ENCODE measurements at places on chromosomes 13 and 19.

DNA sequence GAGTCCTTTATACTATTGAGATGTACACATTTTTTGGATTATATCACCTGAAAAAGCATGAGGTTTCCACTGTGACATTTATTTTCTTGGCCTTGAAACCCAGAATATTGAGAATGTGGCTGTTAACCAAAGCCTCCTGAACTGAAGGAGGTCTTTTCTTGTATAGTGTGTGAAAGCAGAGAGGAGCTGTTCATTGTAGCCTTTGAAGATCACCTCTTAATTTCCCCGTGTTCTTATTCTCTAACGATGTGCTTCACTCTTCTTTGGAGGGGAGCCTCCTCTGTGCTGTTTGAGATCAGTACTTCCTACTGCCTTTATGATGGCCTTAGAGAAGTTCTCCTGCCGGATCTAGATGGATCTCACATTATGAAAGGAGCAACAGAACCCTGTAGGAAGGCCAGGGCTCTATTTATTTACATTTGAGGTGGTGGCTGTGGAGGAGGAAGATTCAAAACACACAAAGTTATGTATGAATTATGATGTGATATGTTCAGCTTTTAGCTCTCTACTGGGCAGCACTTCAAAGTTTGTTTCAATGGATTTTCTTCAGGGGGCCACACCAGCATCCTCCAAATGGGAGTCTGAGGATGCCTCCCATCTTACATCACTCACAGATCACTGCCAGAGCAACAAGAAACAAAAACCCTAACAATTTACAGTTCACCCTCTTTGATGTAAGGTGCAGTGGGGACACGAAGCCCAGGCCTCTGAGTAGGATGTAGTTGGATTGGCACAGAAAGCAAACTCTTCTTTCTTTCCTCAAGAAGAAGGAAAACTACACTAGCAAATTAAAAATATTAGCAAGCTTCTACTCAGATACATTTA, 322.3 kb downstream of the DLEU7 start:
- no peak for DNase-seq

- DNase-seq: no peak
Measured at GRCh38 chr13:23572836-23573235, 2.6 kb downstream of the TNFRSF19 start.

- DNase-seq: peak; percentile 81
Measured at GRCh38 chr13:32314271-32315237, 609 bp downstream of the ZAR1L start.

DNA sequence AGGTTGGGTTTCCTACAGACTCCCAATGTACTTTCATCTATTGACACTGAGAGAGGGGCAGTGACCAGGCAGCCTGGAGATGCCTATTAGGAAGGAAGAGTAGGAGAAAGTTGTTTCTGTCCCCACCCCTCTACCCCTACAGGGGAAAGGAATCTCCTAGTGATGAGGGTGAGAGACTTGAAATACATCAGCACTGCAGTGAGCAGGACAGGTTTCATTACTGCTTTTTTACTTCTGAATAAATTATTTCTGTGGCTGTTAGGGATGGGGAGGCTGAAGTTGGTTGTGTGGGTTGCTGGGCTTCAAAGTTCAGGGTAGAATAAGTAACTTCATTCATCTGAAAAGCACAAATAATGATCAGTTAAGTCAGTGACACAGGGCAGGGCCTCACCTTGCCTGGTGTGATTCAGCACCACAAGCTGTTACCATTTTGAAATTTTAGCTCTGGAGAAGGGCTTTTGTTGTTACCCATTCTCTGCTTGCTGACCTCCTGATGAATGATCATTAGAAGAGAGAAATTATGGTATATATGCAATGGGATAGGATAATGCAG, 19.3 kb downstream of the CEACAM1 start:
- no peak for DNase-seq

DNA sequence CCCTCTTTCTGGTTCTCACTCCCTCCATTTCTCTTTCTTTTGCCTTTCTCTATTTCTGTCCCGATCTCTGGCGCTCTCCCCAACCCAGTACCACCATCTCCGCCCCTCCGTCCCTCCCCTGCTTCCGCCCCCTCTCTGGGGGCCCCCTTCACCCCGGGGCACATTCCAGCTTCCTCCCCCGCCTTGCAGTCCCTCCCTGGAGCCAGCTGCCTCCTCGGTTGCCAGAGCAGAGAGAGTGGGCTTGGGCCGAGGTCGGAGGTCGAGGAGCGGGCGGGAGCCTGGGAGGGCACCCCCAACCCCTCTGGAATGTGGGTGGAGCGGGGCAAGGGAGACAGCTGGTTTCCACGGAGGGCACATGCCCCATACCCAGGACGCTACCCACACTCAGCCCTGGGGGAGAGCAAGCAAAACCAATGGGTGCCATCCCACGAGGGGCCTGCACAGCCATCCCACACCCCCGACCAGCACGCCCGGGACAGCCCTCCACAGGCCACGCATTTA, 6.5 kb upstream of the CIRBP start:
- no peak for DNase-seq

DNA sequence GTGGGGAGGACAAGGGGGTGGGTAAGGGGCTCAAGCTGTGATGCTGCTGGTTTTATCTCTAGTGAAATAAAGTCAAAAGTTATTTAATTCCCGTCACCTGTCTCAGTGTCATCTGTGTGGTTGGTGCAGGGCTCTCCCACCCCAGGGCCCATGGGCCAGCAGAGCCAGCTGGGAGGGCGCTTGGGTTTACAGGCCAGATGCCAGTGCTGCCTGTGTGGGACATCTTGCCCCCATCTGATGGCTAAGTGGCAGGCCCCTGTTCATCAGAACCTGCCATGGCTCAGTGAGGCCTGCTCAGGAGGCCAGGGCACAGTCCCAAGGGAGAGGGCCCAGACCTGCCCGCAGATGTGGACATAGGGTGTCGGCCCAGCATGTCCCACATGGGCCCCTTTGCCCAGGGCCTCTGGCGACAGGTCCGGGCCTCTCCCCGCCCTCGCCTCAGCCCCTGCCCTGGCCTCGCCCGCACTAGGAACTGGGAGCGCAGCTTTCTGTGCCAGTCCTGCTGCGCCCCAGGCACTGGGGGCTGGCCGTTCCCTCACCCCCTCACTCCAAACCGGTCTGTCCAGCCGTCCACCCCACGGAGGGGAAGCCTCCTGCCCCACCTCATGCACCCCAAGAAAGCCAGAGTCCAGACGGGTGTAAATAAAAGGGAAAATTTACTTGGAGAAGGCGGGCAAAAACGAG, 5.3 kb downstream of the ZNF296 start:
- no peak for DNase-seq

GRCh38 chr13:25179832-25180774, 8.0 kb upstream of the AMER2 start:
- DNase-seq: no peak

DNA sequence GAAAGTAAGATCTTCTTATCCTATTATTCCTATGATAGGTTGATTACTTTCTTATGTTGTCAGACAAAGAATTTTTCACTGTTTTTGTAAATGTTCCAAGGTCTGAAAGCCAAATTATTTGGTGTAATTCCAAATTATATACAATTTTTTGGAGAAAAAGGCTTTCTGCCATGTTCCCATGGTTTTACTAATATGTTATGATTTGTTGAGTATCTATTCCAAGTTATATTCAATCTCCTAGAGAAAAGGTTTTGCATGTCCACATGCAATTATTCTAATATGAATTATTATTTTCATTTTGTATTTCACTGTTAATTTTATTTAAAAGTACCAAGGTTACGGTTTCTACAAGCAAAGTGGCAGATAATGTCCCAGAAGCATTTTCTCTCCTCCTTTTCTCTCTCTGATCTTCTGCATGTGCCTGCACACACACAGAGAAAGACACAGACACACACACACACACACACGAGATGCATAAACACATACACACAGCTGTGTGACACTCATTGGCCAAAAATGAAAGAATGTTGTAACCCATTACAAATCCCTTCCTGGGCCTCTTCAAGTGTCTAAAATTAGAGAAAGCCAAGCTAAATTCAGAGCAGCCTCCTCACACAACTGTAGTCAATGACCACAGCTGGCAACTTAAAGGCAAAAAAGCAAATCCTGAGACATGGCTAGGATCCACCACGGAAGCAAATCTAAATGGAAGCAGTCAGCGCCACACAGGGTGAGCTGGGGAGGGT, 621.0 kb downstream of the EFNB2 start:
- DNase-seq: peak; percentile 92

GRCh38 chr13:95153647-95154412, 147.4 kb downstream of the ABCC4 start:
- DNase-seq: peak; percentile 28

DNA sequence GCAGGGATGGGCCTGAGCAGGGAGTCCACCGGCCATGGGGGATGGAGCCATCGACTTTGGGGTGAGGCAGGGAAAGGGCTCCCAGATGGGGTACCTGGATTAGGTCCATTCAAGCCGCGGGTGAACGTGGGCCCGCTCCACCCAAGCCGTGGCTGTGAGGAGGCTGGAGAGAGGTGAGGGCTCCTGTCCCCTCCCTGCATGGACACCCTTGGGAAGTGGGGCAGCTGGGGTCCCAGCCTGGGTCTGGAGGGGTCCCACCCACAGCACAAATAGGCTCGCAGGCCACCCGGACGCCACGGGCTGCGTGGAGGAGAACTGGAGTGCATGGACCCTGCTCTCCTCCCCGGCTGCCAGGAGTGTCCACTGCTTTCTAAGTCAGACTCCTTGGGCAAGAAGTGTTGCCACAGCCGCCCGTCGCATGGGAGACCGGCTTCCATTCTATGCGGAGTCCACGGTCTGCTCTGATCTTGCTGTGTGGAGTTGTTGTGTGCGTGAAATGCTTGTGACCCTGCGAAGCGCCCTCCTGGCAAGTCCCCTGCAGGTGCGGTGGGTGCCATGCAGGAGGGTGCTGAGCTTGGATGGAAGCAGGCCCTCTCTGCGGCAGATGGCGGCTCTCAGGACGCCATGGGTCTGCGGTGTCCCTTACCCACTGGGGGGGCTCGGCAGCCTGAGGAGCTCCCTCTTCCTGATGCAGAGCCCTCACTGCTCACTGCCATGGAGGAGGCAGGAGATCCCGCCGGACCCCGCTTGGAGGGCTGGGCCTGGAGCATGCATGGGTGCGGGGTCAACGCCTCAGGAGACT, 2.0 kb downstream of the DAZAP1 start:
- no peak for DNase-seq

DNA sequence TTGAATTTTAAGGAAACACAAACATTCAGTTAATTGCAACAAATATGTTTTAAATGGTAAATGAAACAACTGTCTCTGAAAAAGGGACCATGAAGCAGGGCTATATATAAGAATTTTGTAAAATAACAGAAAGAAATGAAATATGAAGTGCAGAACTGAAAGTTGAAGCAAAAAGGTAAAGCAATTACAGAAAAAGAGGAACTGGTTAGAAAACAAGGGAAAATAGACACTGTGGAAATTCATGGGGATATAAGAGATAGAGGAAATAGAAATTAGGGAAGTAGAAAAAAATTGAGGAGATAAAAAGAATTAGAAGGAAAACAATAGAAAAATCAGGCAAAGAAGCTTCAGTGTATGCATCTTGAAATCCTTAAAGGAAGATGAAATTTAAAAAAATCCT, 40.0 kb upstream of the TDRD3 start:
- DNase-seq: no peak

- peak; percentile 26 for DNase-seq
Measured at GRCh38 chr13:79776531-79777295, 295.8 kb downstream of the NDFIP2 start.

- peak; percentile 79 for DNase-seq
Measured at GRCh38 chr13:60397704-60398378, 821 bp downstream of the TDRD3 start.

DNA sequence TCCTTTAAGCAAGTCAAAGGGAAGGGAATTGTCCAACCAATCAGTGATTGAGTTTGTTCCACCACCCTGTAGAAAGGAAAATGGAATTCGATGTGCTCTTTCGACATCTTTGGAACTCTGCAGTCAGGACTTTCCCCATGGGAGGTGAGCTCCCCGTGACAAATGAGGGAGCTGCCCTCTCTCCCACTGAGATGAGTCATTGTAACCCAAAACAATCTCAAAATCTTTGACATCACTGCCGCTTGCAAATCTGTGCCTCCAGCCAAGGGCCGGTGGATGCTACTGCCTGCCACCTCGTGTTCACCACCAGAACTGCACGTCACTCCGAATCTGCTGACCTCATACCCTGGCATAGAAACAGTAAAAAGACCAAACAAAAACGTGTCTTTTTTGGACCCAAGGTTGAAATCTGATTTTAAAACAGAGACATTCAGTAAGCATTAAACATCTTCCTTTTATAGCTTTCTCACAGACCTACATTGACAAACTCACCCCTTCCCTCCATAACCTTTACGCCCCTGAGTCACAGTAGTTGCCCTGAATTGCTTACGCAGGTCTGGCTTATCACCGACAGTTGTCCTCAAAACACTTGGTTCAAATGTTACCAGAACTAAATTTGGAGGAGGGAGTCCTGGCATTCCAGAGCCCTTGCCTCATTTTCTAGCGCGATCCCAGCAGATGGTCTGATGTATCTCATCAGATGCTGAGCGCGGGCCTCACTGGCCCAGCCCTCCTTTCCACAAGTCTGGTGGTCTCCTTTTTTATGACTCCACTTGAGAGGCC, 105.2 kb downstream of the COL4A2 start:
- DNase-seq: peak; percentile 100

- peak; percentile 89 for DNase-seq
Measured at GRCh38 chr13:36999054-36999714, at the start of gene ALG5. TSS of gene ALG5 (minus strand) at chr13:36999340. CDS start at chr13:36999300, 40 bp downstream.

- peak; percentile 99 for DNase-seq
Measured at GRCh38 chr13:101706651-101707050, 254.2 kb downstream of the ITGBL1 start.

- DNase-seq: no peak
Measured at GRCh38 chr13:108249150-108249549, 20.4 kb upstream of the TNFSF13B start.

DNA sequence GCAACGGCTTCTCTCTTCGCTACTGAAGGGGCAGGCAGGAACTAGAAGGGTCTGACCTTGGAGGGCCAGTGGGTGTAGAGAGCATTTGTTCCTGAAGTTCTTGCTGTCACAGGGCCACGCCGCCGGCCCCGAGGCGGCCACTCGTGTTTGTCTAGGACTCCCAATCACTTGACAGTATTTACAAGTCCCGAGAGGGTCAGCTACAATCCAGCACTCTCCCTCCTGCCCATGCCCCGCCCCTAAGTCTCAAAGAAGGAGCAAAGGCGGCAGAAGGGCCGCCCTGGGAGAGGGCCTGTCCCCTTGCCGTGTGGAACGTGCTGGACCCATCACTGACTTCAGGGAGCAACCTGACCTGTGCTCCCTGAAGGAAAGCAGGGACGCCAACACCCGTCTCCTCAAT, 118.5 kb downstream of the STK24 start:
- no peak for DNase-seq

DNA sequence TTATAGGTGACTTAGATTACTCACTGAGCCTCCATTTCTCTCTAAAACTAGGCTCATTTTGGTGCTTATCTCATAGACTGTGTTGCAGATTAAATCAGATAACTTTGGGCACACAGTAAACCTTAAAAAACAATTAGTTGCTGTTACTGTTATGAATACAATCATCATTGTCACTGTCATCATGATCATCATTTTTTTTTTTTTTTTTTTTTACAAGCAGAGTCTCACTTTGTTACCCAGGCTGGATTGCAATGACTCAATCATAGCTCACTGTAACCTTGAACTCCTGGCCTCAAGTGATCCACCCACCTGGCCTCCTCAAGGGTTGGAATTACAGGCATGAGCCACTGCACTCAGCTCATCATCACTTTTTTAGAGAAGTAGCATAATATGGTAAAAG, 60.0 kb downstream of the VWA8 start:
- DNase-seq: no peak

GRCh38 chr13:40221131-40221459, 445.3 kb downstream of the FOXO1 start:
- no peak for DNase-seq

- DNase-seq: peak; percentile 85
Measured at GRCh38 chr13:59531571-59532091, 632.1 kb downstream of the DIAPH3 start.

- DNase-seq: no peak
Measured at GRCh38 chr13:27789495-27790303, 2.6 kb upstream of the GSX1 start.
